8988T (cell line): ENCODE measurements at places on chromosomes 2 and 18.

DNA sequence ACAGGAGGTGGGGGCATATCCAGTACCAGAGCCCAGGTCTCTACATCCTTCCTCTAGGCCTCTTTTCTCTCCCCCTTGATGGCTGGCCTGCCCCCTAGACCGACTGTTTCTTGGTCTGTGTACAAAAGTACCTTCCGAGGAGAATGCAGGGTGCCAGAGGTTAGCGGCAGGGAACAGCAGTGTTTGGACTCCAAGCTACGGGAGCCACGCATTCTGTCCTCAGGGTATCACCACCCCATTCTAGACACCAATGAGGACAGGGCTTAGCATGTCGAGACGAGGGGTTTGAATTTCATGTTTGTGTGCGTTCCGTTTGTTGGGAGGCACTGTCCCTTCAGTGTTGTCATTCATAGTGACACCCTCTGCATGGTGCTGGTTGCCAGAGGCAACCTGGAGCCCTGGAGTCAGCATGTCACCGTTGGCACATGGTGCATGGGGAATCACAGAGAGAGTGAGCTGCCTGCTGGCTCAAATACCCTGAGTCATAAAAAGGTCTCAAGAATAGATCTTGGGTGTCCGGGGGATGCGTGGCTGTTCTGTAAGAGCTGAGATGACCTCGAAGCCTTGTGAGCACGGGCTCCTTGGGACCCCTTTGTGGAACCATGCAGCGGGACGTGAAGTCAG is 57.2 kb upstream of the LDLRAD4 start:
- no peak for DNase-seq

DNA sequence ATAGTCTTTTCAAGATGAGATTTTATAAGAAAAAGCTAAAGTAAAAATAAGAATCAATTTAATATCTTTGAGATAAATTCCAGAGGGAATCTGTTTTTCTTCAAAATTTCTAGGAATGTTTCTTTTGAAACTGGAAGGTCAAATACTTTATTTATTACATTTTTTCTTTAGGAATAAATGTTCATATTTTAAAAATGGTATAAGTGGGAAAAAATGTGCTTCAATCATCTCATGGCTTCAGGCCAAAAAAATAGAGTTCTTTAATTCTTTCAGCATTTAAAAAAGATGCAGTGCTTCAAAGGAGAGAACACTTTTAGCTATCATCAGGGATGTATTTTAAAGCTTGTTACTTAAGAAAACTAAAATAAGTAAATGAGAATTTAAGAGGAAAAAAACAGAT is 110.6 kb downstream of the NEB start:
- DNase-seq, result no peak

GRCh38 chr2:17576802-17577201 is 36.3 kb downstream of the VSNL1 start:
- DNase-seq, result no peak

DNA sequence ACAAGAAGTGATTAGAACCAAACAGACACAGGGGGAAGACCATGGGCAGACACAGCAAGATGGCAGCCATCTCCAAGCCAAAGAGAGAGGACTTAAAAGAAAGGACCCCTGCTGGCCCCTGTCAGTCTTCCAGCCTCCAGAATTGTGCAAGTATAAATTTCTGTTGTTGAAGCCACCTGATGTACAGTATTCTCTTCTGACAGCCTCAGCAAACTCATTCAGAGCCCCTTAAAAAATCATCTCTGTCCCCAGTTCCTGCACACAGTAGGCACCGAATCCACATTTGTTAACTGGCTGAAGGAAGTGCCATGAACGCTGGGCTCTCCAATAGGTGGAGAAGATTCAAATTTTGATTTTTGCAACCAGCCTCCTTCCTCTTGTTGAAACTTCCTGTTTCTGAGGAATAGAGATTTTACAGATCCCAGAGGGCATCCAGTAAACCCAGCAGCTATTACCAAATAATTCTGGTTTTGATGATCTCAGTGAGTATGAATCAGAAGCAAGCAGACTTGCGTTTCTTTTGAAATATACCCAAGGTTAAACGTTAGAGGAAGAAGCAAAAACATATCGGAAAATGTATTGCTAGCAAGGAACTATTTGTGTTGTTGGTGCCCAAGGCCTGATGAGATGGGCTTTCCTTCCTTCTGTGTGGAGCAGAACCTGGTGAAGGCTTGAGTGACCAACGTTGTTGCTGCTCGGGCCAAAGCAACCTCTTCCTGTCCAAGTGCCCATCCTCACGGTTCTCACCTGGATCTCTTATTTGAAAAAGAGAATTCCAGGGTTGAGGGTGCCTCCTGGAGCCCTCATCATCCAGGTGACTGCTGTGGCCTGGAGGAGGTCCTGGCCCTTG is 47.7 kb upstream of the PLB1 start:
- no peak for DNase-seq

DNA sequence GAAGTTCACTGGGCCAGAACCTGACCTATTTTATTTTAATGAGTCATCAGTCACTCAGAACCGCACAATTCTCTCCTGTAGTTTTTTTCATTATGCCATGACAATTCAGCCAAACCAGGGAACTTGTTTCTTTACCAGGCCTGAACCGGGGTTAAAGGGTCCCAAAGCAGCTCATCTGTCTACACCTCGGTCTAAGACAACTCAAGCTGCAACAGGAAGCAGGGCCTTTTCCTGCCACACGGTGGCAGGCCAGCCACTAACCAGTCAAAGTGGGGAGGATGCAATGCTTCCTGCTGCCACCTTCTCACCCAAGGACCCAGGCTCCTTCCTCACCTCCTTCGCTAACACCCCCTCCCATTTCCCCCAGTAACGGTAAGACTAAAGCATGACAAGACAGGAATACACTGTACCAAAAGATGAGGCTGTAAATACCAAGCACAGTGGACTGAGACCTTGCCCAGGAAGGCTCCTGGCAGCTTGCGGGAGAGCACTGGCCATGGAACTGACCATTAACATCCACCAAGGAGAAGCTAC is 56.7 kb upstream of the ACKR3 start:
- DNase-seq, result peak; percentile 40

GRCh38 chr2:19933351-19933981 is 31.7 kb upstream of the TTC32 start:
- DNase-seq, result no peak

DNA sequence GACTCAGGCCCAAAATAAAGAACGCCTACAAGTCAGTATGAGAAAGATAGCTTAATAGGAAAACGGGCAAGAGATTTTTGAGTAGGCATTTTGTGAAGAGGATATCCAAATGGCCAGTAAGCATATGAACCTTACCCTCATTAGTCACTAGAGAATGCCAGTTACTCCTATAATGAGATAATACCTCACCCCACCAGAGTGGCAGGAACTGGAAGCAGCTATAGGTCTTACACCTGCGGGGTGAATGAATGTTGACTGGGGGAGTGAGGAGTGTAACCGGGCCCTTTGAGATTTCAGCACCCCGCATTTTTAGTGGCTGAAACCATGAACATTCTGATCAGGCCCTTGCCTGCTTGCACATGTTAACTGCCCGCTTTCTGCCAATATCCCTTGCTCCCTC is 7.5 kb upstream of the PTPN2 start:
- no peak for DNase-seq
